ENCODE measurements at places on chromosomes 7 and 10.
A peak's percentile ranks its signal among the peaks of the same experiment; 100 is the strongest.

GRCh38 chr10:12787297-12787696, 214.2 kb downstream of the CCDC3 start:
- no peak for DNase-seq

GRCh38 chr7:38393874-38394273, 120.4 kb upstream of the TARP start:
- no peak for DNase-seq

DNA sequence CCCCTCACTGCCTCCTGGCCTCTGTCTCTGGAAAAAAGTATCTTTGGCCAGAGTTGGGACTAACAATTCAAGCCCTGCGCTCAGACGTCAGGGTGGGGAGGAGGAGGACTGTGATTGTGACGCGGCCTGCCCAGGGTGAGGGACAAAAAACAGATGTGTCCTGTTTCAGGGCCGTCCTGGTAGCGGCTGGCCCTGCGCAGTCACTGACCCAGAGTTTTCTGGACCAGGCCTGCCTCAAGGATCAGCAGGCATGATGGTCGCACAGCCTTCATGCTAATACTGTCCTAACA, 110.1 kb downstream of the CYTH3 start:
- DNase-seq: no peak

- DNase-seq: no peak
These were observed 101.7 kb upstream of the IL6 start for GRCh38 chr7:22625251-22625650.

DNA sequence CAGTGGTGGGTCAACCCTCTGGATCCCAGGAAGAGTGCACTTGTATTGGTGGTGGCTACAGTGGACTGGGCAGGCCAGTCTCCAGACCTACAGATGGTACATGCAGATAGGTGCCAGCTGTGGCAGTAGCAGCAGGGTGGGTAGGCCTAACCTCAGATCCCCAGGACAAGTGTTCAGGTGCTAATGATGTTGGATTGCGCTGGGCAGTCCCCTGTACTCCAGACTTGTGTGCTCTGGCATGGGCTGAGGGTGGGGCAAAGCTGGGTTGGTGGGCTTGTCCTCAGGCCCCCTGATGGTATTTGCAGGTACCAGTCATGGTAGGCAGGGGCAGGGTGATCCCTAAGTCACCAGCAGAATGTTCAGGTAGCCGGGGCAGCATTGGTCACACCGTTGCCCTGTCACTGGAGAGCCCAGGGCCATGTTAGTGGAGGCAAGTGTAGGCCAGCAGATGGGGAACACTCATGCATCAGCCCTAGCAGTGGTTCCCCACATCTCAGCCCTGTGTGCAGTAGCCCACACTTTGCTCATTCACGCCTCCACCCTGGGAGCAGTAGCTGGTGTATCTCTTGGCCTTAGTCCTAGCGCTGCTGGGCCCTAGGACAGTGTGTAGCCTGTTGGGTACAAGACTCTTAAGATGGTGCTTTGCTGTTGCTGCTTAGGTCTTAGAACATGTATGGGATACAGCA, 171.3 kb downstream of the MLLT10 start:
- DNase-seq: no peak

DNA sequence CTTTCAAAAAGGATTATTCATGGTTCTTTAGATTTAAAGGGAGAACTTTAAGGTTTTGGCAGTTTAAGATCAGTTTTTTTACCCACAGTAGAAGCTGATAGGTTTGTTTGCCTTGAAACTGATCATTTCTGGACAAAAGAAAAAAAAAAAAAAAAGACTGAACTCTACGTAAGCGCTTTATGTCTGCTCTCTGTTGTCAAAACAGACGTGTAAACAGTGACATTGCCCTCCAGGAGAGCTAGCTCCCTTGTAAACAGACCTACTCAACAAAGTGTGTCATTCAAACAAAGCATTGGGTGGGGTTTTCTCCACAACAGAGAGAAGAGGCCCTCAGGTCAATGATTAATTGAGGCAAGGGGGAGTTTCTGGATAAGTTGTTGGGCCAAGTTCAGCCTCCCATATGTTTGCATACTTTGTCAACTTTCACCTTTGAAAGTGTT, 568.1 kb upstream of the LRRN3 start:
- DNase-seq: no peak

DNA sequence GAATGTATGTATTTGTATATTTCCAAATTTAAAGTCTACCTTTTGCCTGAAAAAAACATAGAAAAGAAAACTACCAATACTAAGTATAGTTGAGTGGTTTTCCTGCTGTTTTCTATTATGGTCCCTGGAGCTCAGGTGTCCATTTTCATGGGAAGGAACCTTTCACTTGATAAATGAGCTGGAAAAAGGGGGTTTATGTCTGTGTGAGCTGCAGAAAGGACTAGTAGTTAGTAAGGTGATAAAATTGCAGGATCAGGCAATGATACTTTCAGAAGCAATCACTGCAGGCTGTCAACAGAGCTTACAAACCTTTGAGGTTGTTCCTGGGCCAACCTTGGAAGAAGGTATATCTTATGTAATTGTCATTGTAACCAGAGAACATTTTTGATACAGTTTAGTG, 48.0 kb downstream of the ST7 start:
- no peak for DNase-seq

DNA sequence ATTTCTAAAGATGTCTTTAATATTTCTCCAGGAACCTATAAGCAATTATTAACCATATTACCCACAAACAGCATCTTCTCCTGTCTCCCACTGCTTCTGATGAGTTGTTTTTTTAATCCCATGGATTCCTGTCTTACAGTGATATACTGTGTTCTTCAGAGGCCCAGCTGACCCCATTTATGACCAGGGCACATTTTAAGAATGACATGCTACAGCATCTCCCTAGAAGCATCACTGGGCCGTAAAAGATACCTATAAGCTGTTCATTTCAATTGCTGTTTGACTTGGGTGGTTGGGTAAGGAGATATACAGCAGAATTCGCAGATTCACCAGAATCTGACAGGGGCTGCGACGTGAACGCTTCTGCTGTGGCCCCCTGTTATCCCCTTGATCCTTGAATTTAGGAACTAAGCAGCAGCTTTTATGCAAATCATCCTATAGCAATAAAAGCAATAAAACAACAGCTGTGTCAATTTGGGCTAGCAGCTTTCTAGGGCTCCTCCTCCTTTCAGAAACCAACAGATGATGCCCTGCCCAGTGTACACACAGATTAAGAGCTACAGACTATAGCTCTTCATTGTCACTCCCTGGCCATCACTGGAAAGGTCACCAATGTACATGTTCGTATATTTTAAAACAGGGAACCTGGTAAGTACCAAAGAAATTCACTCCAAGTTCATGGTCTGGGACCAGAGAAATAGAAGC, 86.8 kb downstream of the CPEB3 start:
- no peak for DNase-seq

- DNase-seq: no peak
These were observed 83.7 kb upstream of the KDM7A start for GRCh38 chr7:140260352-140261104.

- DNase-seq: no peak
These were observed 29.3 kb upstream of the RNF32 start for GRCh38 chr7:156611014-156612010.

DNA sequence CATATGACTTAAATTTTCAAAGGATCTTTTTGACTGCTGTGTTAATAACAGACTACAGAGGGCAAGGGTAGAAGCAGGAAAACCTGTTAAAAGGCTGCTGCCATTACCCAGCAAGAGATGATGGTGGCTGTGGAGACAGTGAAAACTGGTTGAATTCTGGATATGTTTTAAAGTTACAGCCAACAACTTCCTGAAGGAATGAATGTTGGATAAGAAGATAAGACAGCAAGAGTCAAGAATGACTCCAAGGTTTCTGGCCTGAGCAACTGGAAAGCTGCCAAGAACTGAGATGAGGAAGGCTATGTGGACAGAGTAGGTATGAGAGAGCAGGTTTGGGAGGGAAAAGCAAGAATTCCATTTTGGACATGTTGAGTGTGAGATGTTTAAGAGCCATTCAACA, 19.1 kb downstream of the CNOT4 start:
- DNase-seq: no peak

DNA sequence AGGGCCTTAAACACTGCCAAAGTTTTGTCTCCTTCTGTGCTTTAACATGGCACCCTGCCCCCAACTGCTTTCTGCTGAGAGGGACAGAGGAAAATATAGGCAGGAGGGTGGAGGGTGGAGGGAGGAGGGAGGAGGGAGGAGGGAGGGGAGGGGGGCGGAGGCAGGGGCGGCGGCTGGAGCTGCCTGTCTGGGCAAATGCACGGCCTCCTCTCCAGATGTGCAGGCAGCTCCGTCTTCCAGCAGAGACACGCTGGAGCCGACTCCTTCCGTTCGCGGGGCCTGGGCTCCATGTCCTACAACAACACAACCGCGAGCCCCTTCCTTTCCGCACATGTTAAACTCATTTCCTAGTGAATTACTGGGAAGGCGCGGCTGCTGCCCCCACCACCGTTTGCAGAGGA, 14.2 kb downstream of the EBF3 start:
- no peak for DNase-seq

- DNase-seq: no peak
These were observed 47.5 kb upstream of the CACUL1 start for GRCh38 chr10:118802126-118802793.

- DNase-seq: no peak
These were observed 266.3 kb upstream of the ZMIZ1 start for GRCh38 chr10:78802431-78802830.

GRCh38 chr10:31770307-31770902, 158.2 kb downstream of the ARHGAP12 start:
- DNase-seq: peak; percentile 56

- no peak for DNase-seq
These were observed 566.8 kb downstream of the SH2D4B start for GRCh38 chr10:81104494-81104893.

GRCh38 chr10:86970982-86971231, 2.6 kb downstream of the ADIRF start:
- DNase-seq: no peak

GRCh38 chr10:88999625-89000024, 9.0 kb downstream of the FAS start:
- DNase-seq: no peak

- DNase-seq: no peak
These were observed 353.6 kb downstream of the PTEN start for GRCh38 chr10:88216976-88217375.

- DNase-seq: no peak
These were observed 25.0 kb downstream of the GTF2IRD1 start for GRCh38 chr7:74478671-74479065.

GRCh38 chr7:26153241-26153822, 1.3 kb downstream of the NFE2L3 start:
- peak; percentile 65 for DNase-seq

DNA sequence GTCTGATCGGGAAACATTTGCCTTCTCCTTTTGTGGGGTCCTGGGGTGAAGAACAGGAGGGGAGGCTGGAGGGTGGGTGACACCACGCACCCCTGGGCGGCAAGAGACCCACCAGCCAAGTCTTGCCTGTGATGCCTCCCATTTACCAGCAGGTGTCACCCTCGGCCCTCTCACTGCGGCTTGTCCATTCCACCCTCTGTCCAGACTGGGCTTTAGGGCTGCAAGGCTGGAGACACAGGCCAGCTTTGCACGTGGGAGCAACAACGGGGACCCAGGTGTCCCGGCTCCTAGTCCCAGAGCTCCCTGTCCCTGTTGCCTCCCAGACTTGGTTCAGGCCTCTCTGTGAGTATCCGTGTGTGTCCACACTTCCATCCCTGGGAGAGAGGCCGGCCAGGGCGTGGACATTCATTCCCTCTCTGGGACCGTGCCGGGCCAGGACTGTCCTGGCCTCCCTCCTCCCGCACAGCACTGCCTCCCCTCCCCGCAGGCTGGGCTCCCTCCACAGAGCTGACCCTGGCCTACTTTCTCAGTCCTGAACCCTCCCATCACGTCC, 36.2 kb upstream of the GTF2IRD1 start:
- peak; percentile 62 for DNase-seq

DNA sequence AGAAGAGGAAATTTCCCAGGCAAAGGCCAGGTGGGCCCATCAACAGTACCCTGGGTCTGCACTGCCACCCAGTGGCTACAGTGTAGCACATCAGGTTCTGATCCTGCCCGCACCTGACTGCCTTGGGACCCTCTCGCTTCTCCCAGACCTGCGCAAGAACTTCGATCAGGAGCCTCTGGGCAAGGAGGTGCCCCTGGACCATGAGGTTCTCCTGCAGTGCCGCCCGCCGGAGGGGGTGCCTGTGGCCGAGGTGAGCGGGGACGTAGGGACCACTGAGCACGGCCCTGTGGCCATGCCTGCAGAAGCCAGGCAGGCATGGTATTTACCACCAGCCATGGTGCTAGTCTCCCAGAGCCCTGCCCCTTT, 33.9 kb upstream of the SLC29A3 start:
- peak; percentile 29 for DNase-seq

Data from activated CD4-positive, alpha-beta T cell treated with anti-CD3 and anti-CD28 coated beads, Interleukin-10, Interleukin-2, amounts not matched to agents 100 ng/mL and 50 ng/mL, durations not matched to agents 16 hours and 8 hours (primary cell).